B cell (primary cell): ENCODE measurements at places on chromosomes 4 and X. TPM values are rescaled to one million over a fixed set of nuclear protein-coding genes. Genes with fewer than 3 reads are reported as not detected.

Gene TEX13D
- not detected in 2 replicates for polyA plus RNA-seq

Gene CHRDL1
- polyA plus RNA-seq, result not detected in 2 replicates

Gene GCNA
- polyA plus RNA-seq, result 4.7 and 6.0 TPM in 2 replicates

Gene NUDT11
- polyA plus RNA-seq, result 0.10 and 0.27 TPM in 2 replicates

Gene PRDM5
- polyA plus RNA-seq, result 0.04 TPM in 1 of 2 replicates, not detected in the other

Gene PLP2
- polyA plus RNA-seq, result 174 and 214 TPM in 2 replicates
